Eye (tissue), 1 donor: ENCODE measurements at places on chromosomes 1 and 21.

- no peak for DNase-seq
Measured at GRCh38 chr1:104592926-104593325, 843.2 kb downstream of the AMY1C start.

GRCh38 chr1:7014640-7014930 lies 229.3 kb downstream of the CAMTA1 start:
- no peak for DNase-seq

GRCh38 chr1:11935057-11935412 lies 518 bp downstream of the PLOD1 start:
- no peak for DNase-seq

GRCh38 chr1:222525951-222526350 lies 22.0 kb downstream of the HHIPL2 start:
- no peak for DNase-seq

DNA sequence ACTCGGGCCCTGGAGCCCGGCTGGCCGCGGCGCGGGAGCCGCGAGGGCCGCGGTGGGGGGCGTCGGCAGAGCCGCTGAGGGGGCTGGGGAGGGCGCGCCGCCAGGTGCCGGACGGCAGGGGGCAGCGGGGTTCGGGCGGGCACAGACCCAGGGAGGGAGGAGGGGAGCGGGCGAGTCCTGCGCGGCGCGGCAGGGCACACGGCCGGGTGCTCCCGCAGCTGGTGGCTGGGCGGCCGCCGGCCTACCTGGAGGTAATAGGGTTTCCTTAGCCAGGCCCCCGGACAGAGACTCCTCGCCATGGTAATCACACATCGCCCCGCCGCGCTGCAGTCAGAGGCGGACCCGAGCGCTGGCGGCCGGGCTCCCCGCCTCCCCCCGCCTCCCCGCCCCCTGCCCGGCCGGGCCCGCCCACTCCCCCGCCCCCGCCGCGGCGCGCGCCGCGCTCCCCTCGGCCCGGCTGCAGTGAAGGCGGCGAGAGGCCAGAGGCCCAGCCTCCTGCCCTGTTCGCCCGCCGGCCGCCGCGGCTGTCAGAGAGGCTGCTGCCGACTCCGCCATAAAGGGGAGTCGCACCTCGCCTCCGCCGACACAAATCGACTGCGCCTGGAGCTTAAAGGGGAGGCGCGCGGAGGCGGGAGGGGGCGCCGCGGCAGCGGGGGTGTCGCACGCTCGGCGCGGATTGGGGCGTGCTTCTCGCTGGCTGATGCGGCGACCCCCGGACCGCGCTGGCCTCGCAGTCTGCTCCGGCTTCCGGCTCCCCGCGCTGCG lies at the start of gene DIPK1A:
Gene DIPK1A, minus strand, starts transcription at position 332 of the 765 bp plus-strand sequence. Its CDS starts 33 bp downstream, at position 299.
- peak; percentile 88 for DNase-seq

GRCh38 chr1:196002906-196003305 lies 605.3 kb downstream of the KCNT2 start:
- no peak for DNase-seq

DNA sequence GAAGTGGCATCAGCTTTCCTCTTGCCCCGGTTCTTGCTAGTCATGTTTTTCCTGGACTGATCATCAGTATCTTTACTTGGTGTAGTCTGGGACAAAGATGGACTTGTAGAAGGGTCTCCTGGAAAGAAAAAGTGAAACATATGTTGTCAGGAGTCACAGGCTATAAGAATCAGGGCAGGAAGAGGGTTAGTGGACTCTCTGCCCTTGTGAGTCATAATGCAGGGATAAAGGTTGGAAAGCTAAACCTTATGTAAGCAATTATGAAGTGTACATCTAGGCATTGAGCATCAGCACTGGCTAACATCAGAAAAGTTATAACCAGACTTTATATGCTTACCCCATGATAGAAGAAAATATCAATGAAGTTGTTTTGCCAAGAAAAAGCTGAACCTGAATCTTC lies 51.2 kb downstream of the XKR8 start:
- DNase-seq: no peak

- DNase-seq: no peak
Measured at GRCh38 chr21:45839274-45839673, 142.3 kb upstream of the COL6A1 start.

- DNase-seq: no peak
Measured at GRCh38 chr1:215264649-215265048, 182.1 kb downstream of the KCNK2 start.

DNA sequence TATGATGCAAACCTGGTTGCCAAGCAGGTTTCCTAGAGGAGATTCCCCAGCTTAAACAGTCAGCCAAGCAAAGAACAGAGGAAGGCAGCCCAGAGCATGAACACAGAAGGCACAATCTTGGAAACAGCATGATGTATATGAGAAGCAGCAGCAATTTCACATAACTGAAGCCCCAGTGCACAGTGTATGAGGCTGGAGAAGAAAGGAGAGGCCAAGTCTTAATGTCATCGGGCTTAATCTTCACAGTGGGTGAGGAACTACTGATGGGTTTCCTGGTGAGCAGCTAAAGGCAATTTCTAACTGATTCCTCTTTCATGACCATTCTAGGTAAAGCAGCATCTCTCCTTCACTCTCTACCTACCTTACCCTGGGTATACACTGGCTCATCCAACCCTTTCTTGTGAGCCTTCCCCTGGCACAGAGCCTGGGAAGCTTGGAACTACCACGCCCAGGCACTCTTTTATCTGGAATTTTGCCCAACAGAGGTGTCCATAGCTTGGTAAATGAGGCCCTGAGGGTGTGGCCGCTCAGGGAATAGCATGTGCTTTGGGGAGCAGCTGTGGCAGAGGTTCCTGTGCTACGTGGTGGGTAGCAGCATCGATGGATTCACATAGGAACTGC lies 22.0 kb downstream of the FYB2 start:
- DNase-seq: no peak

- no peak for DNase-seq
Measured at GRCh38 chr1:90809093-90809492, 92.0 kb upstream of the BARHL2 start.

- DNase-seq: no peak
Measured at GRCh38 chr1:44713321-44713781, 17.6 kb downstream of the RNU5D-1 start.

DNA sequence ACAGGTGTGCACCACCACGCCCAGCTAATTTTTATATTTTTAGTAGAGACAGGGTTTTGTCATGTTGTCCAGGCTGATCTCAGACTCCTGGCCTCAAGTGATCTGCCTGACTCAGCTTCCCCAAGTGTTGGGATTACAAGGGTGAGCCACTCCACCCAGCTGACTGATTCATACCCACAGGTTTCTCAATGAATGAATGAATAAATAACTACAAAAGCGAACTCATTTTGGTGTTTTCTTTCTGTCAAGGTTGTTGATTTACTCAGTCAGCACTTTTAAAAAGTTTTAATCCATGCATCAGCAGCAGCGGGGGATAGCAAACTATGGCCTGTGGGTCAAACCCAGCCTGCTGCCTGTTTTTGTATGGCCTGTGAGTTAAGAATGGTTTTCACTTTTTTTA lies 217.5 kb downstream of the FAF1 start:
- no peak for DNase-seq

DNA sequence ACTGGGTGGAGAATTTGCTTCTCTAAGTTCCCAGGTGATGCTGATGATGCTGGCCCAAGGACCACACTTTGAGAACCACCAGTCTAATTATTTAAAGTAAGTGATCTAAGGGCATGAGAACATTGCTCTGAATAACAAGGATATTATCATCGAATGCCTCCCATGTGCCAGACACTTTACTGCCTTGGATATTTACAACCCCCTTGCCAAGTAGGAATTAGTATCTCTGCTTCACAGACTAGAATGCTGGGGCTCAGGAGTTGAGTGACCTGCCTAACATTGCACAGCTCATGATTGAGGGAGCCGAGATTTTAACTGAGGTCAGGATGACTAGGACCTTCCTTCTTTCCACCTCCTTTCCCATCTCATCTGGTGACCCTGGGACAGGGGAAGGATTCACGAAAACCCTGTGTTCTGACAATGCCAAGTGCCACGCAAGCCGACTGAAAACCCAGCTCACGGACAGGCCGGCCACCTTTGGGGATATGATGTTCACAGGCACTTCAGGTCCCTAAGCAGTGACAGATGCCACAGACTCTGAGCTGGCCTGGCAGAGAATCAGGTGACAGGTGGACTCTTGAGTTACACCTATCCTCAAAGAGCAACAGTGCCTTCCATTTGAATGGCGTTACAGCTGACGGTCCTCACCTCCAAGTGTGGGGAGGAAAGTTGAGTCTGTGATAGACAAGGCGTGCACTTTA lies 230.7 kb downstream of the TOMM20 start:
- no peak for DNase-seq

DNA sequence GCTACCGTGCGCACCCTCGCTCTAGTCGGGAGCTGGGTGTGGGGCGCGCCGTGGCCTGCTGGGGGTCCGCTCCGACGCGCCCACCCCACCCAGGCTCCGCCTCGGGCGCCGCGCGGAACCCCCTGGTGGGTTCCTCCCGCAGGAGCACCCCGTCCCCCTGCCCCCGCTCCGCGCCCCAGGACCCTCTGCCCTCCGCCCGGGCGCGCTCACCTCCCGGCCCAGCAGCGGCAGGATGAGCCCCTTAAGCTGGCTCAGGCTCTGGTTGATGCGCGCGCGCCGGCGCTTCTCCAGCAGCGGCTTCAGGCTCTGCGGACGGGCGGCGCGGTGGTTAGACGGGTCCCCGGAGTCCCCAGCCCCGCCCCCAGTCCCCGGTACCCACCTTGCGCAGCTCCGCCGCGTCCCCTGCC lies 319 bp downstream of the HES2 start:
- peak; percentile 60 for DNase-seq

- peak; percentile 24 for DNase-seq
Measured at GRCh38 chr1:170126696-170127095, 19.1 kb upstream of the NTMT2 start.

DNA sequence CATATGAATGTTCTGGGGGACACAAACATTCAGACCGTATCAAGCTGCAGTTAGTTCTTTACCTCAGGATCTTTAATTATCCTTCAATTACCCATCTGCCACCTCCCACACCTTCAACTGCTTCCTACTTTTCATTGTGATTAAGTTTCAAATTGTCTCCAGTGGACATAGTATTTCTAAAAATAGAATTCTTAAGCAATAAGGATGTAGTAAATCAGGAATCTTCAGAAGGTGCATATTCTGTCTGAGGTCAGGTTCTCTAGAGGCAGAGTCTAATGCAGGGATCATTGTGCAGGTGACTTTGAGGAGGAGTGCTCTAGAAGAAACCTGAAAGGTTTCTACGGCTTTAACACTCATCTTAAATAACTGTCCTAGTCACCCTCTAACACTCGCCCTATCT lies 102.6 kb upstream of the PPP2R5A start:
- DNase-seq: no peak

DNA sequence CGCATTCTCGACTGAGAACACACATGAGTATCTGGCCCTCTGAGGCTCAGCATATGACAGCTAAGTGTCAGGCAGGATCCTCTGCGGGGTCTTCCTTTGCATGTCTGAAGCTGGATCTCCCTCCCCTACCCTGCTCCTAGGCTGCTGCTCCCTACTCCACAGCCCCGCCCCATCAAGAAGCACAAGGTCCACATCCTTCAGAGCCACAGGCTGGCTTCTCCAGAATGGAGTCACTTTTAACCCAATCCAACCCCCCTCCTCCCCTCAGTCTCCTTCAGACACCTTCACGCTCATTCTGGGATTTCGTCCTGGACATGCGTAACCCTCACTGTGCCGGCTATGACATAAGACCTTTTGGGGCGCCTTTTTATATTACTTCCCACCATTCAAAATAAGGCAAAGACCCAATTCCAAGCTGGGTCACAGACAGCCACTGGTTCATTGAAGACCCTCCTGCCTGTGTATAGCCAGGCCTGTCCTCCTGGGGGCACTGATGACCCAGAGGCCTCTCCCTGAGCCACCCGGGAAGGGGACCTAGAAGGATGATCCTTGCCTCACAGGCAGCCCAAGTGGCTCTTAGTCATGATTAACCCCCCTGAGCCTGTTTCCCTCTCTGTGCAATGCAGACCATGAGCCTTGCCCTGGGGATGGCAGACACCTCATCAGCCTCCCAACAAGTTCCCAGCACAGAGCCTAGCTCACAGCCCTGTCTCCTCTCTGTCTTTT lies 4.7 kb downstream of the ADGRB2 start:
- peak; percentile 67 for DNase-seq

GRCh38 chr21:19864476-19864875 lies 1133.7 kb upstream of the NCAM2 start:
- DNase-seq: no peak

- no peak for DNase-seq
Measured at GRCh38 chr1:236168716-236169429, 26.5 kb downstream of the GPR137B start.

- no peak for DNase-seq
Measured at GRCh38 chr1:215603319-215603718, 36.2 kb downstream of the KCTD3 start.

DNA sequence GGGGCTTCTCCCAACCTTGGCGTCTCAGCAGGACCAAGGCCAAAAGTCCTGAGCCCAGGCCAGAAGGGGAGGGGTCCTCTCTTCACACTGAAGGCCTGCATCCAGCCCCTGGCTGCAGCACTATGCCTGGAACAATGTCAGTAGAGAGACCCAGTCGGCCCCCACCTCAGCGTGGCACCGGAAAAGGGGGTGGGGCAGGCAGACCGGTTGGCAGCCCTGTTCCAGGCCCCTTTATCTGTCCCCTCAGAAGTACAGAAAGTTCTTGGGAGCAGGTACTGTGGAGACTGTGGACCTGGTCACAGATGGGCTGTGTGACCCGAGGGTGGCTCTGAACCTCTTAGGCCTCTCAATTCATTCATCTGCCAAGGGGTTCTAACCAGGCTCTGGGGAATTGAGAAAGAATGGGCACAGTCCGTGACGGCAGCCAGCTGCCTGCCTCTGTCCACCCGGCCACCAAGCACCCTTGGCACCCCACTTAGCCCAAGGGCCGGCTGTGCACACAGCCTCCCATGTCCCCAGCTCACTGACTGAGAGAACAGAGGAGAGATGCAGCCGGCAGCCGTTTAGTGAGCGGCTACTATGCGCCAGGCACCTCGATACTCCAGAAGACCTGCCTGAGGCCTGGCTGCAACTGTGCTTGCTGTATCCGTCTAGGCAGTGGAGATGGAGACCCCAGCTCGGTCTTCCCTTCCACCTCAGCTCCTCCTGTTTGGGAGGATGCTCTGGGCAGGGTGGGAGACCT lies 23.9 kb downstream of the RUNX3 start:
- DNase-seq: no peak

GRCh38 chr1:174988539-174988938 lies 11.2 kb upstream of the CACYBP start:
- no peak for DNase-seq

DNA sequence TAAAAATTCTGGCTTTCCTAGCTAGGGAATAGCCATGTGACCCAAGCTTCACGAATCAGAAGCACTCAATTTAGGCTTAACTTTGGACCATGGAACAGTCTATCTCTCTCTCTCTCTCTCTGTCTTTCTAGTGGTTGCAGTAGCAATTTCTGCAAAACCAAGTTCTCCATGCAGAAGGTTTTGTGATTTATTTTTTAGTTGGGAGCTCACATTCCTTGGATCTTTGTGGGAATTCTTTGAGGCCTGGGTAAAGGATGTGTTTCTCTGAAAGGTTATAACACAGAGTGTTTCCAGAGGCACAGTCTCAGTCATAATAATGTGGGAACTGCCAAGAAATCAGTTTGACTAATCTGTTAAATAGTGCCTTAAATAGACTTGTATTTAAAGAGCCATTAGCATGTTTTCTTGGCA lies 112.3 kb upstream of the COL11A1 start:
- DNase-seq: peak; percentile 3
